Activated T-helper 1 cell treated with anti-CD3 and anti-CD28 coated beads, Interleukin-12 subunit alpha, Interleukin-12 subunit beta, Interleukin-2, Interleukin-4 antibody, amounts not matched to agents 30 ng/mL and 10 ng/mL and 1 ng/mL, durations not matched to agents 14 hours and 24 hours and 36 hours (primary cell): ENCODE measurements at places on chromosomes 7 and 10. TPM values are rescaled to one million over a fixed set of nuclear protein-coding genes. Genes with fewer than 3 reads are reported as not detected.
A peak's percentile ranks its signal among the peaks of the same experiment; 100 is the strongest.

Gene MRLN
- total RNA-seq: 0.23 and 0.54 TPM in 2 replicates

Gene CTAGE4
- total RNA-seq: 0.75 and 1.1 TPM in 2 replicates

Gene ORAI2
- total RNA-seq: 55.2 and 59.9 TPM in 2 replicates

Gene TEX47
- total RNA-seq: not detected in 2 replicates

Gene CTAGE15
- 0.91 and 2.9 TPM in 2 replicates for total RNA-seq

Gene CTAGE8
- 1.3 and 2.0 TPM in 2 replicates for total RNA-seq

Gene VWA2
- not detected in 2 replicates for total RNA-seq

Gene FFAR4
- not detected in 2 replicates for total RNA-seq

Gene CDH23
- 0.51 and 0.57 TPM in 2 replicates for total RNA-seq

Gene HOXA4
- not detected in 2 replicates for total RNA-seq

Gene MYO3A
- total RNA-seq: not detected in 2 replicates

Gene ZNF679
- total RNA-seq: not detected in 2 replicates

Gene CCL26
- not detected in 2 replicates for total RNA-seq

- no peak for DNase-seq
Observed at GRCh38 chr7:133331861-133332260, 79.0 kb downstream of the EXOC4 start.

- no peak for DNase-seq
Observed at GRCh38 chr7:22219739-22220493, 137.0 kb downstream of the RAPGEF5 start.

DNA sequence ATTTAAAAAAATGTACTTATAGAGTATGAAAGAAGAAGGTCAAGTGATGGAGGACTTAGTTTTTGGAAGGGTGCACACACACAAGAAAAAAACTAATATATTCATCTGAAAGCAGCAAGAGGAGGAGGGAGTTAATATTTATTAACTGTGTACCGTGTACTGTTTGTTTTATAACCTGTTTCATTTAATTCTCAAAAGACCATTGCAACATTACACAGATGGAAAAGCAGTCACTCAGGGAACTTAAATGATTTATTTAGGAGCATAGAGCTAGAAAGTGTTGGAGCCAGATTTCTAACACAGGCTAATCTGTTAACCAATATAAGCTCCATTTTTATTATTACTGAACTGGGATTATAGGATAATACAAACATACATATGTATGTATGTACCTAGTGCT is 36.7 kb downstream of the GLCCI1 start:
- no peak for DNase-seq

DNA sequence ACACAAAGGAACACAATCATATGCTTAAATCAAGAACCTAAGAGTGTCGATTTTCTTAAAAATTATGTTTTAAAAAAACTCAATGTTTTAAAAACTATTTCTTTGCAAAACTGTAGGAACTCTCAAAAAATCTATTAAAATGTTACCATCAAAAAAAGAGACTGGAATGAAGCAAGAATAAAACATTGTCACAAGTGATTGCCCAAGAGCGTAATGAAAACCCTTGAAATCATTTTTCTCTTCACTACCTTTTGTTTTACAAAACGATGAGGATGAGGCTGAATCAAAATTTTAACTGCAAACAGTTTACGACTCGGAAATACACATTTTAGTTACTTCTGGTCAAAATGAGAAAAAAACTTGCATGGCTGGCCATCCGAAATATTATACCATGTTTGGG is 855 bp downstream of the YME1L1 start:
- DNase-seq: no peak

- no peak for DNase-seq
Observed at GRCh38 chr7:155506854-155507337, 39.5 kb downstream of the CNPY1 start.

- DNase-seq: no peak
Observed at GRCh38 chr10:75672111-75672671, 240.8 kb downstream of the LRMDA start.

DNA sequence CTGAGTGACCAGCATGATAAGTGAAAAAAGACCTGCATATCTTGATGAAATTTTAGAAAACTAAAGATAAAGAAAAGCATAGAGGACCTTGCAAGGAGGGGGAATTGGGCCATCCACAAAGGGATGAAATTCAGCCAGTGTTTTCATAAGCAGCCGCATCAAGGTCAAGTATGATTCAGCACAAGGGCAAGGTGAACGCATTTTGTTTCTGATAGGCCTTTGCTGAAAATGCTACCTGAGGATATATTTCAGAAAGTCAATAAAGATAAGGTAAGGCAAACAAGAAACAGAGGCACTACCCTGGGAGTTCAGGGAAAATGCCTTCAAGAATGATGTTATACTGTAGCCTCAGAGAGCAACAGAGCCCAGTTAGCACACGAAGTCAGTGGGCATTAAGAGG is 55.0 kb upstream of the SHH start:
- DNase-seq: no peak

GRCh38 chr7:75945297-75946168 is 30.6 kb downstream of the POR start:
- no peak for DNase-seq

DNA sequence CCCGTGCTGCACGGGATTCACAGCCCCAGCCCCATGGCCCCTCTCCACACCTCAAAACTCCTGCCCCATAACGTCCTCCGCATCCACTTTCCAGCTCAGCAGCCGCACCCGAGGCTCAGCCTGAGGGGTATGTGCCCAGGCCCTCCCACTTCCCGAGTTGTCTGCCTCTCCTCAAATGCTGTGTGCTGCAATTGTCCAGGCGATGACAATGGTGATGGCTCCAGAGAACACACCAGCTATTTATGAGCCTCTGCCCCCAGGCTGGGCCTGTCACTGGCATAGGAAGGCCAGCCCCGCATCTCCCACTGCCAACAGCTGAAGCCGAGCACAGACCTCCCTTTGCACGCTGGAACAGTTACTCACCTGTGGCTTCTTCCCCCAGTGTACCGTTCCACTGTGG is 2.4 kb upstream of the LDB3 start:
- DNase-seq: no peak

DNA sequence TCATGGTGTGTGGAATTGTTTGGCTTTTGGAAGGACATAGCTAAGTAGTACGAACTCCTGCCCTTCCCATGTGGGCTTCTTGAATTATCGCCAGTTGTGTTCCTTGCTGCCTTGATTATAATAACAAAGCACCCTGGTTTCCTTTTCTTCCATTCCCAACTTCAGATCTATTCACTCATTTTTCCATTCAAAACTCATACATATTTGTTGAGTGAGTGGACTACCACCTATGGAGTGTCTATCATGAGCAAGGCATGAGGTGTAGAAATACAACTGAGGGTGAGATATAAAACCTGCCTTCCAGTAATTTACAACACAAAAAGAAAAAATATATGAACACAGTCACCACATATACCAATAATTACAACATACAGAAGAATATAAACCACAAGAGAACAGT is 4.9 kb upstream of the COL17A1 start:
- DNase-seq: no peak

GRCh38 chr10:102408131-102408727 is 10.4 kb downstream of the PSD start:
- DNase-seq: no peak

DNA sequence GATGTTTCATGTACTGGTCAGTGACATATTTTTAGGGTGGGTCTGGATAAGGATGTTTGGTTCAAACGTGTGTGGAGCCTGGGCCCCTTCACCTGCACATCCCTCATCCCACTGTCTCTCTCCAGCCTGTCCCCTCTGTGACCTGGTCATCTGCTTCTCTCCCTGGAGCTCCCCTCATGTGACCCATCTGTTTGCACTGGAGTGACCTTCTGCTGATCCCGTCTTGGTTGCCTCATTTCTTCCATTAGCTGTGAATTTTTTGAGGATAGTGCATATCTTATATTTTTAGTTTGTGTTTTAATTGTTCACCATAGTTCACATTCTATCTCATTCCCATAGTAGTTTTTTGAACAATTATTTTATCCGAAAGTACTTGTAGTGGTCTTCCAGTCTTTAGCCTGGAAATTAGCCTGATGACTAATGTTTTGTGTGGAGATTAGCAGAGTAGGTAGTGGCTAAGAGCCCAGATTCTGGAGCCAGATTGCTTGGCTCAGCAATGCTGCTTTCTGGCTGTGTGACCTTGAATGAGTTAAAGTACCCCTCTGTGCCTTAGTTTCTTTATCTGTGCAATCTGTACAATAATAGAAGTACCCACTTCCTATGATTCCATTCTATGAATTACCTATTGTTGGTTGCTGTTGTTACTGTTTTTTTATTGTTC is 224.5 kb downstream of the LRMDA start:
- no peak for DNase-seq

- DNase-seq: no peak
Observed at GRCh38 chr10:17248964-17249363, 20.9 kb downstream of the VIM start.

- no peak for DNase-seq
Observed at GRCh38 chr7:19705663-19706062, 3.2 kb downstream of the POLR1F start.

DNA sequence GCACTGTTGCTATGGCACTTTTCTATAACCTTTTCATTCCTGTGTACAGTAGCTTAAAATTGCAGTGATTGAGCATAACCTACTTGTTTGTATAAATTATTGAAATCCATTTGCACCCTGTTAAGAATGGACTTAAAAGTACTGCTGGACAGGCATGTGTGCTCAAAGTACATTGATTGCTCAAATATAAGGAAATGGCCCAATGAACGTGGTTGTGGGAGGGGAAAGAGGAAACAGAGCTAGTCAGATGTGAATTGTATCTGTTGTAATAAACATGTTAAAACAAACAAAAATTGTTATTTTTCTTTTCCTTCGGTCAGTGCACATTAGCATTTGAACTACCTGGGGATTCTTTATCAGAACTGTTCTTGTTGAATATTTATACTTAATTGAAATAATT is 57.1 kb upstream of the BAMBI start:
- no peak for DNase-seq

GRCh38 chr7:151905353-151905752 is 28.4 kb upstream of the PRKAG2 start:
- no peak for DNase-seq

GRCh38 chr10:70115948-70116682 is 16.5 kb downstream of the AIFM2 start:
- DNase-seq: peak; percentile 41

DNA sequence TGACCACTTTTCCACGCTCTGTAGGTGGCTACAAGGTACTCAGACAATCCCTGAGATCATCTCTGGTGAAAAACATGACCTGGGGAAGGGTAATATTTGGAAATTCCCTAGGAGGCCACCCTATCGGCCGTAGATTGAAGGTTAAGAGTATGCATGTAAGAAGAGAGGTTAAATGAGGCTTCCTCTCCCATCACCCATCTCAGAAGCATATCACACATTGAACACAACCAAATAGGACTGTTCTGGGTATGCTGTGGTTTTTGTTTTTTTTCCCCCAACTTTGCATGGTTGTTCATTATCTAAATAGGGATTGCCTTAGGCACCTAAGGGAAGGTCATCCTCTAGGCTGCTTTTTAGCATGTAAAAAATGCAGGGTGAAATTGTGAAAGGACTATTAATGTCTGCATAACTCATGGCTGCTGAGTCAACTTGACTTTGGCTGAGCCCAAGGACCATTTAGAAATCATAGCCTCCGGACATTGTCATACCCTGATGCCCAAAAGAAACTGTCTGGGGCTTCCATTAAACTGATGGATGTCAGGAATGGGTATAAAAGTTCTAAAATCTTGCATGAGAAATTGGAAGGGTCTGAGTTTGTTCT is 24.7 kb upstream of the ST8SIA6 start:
- no peak for DNase-seq

GRCh38 chr7:74417419-74417971 is 36.2 kb upstream of the GTF2IRD1 start:
- peak; percentile 26 for DNase-seq

DNA sequence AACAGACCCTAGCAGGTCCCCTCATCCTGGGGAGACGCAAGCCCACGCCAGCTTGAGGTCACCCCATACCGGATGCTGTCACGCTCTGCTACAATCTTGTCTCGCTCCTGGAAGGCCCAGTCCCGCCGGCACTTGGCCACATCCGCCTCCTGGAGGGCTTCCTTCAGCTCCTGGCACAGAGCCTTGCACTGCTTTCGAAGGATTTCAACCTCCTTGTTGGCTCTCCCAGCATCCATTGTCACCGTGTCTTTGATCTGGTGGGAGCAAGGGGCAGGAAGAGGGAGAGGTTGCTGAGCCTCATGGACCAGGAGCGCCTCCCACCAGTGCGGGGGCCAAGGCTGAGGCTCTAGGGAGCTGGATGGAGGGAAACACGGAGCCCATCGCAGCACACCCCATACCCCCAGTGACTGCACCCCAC is 90.9 kb downstream of the DLG5 start:
- no peak for DNase-seq

GRCh38 chr10:130146042-130146441 is 9.9 kb downstream of the GLRX3 start:
- no peak for DNase-seq

- DNase-seq: no peak
Observed at GRCh38 chr7:37633048-37633447, 50.5 kb upstream of the GPR141 start.

DNA sequence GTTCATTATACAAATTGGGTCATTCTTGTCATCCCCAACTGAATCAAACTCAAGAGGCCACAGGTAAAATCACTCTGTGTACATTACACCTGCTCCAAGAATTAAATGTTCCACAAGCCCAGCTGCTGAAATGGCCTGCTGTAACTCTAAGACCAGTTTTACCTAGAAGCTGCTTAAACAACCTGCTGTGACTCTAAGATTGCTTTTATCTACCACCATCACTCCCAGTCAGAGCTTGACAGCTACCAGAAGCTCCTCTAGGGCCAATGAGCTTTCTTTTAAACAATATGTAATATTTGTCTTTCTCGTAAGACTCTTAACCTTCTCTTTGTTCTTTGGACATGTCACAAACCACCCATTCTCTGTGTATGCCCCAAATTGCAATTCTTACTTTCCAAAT is 141.8 kb upstream of the LRGUK start:
- DNase-seq: no peak

DNA sequence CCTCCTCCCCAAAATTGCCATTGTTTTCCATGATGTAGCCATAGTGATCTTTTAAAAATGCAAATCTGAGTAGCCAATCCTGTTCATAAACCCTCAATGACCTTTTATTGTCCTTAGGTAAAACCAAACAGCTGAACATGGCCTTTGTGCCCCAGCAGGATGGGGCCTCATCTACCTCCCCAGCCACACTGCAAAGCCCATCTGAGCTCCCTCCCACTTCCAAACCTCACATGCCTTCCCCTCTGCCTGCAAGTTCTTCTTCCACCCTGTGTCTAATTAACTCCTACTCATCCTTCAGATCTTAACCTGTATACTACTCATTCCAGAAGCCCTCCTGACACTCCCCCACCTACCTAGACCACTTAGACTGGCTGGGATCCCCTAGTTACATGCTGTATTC is 178.8 kb upstream of the NPVF start:
- no peak for DNase-seq

DNA sequence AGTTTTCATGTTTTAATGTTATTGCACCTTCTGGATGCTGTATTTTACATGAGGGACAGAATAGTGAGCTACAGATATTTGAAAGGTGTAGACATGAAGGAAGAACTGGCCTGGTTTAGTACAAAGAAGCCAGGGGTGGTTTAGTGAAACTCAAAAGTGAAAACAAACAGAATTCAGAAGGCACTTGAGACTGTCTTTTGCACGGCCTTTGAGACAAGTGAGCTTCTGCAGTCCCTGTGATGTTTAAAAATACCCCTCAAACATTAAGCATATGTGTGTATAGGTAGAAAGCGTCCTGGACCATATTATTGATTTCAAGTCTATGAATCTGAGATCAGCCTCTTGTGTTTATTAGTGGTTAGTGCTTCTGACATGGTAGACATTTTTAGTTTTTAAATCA is 118.9 kb downstream of the CDK14 start:
- no peak for DNase-seq

GRCh38 chr10:100960251-100960650 is 9.1 kb upstream of the SEMA4G start:
- DNase-seq: no peak
